ENCODE measurements at places on chromosomes 5 and 9.

DNA sequence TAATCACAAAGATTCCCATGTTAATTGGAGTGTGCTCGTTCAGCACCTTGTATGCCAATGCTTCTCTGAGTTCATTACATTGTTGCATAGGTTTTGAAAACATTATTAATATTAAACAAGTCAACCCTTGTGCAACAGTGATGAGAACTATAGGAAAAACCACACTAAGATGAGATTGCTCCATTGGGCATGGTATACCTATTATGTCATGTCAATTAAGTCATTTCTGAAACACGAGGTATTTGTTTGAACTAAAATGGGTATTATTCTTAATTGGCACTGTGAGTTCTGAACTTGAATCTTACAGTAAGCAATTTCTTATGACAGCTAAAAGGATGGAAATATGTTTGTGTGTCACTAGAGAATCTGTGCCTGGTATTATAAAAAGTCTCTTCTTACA is 447.7 kb downstream of the EFNA5 start:
- DNase-seq = no peak

GRCh38 chr5:111461934-111462333 is 50.4 kb downstream of the STARD4 start:
- no peak for DNase-seq

DNA sequence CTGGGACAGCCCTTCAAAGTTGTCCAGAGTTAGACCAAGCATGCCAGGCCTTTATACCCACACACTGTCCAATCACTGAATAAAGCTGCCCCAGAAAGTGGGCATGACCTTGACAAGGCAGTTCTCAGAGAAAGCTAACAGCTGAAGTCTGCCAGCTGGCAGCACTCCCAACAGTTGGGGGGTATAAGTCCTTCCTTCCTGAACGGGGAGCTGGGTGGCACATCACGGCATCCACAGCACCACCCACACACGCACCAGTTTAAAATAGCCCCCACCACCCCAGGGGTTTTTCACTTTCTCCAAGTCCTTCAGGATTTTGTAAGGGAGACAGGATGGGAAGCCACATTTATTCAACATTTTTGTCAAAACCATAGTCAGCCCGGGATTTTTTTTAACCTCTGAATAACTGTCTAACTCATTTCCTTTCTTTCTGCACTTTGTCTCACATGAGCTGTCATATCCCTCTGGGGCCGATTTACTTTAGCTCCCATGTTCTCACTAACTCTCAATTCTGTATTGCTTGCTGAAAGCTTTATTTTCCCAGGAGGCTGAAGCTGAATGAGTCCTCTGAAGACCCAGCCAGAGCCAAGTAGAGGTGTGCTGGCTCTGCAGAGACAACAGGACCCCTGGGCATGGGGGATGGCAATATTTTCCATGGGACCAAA is 15.4 kb downstream of the FAM81B start:
- no peak for DNase-seq

GRCh38 chr5:10480237-10480985 is 38.7 kb downstream of the ROPN1L start:
- DNase-seq = no peak
